T-cell (primary cell): ENCODE measurements at places on chromosomes 13 and 19. TPM values are rescaled to one million over a fixed set of nuclear protein-coding genes. Genes with fewer than 3 reads are reported as not detected.

GRCh38 chr19:51398096-51398704 is 7.8 kb upstream of the C19orf84 start:
- DNase-seq, result no peak

DNA sequence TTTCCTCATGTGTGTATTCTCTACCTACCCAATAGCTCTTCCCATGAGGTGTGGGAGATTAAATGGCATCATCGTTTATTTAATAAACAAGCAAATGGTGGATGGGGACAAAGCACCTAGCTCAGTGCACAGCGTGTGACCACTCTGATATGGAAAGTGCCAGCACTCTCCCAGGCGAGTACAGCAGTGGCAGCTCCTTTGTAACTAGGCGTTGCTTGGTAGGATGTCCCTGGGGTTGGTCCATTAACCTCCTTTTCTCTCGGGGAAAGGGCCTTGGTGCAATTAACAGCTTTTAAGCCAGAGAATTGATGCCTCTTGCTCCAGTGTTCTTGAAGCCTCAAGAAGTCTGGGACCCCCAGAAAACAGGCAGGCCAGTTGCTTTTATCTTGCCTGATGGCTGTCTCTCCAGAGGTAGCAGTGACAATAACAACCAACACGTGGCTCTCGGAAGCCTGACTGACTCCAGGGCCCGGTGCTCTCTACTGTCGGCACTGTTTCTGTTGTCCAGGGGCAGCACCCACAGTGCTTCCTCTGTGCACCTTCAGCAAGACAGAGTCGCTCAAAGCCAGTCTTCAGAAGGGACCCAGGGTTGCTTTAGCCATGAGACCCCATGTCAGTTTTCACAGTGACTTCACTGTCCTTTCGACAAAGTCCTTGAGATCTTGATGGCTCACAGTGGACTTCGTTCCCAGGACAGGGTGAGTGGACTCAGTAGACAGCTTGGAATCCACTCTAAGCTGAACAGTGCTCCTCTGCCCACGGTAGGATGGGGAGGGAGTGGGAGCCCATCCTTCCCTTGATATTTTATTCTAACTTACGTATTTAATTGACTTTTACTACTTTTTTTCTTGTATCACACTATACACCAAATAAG is 33.9 kb upstream of the NPAS1 start:
- no peak for DNase-seq

GRCh38 chr13:112807653-112808376 is 118.0 kb downstream of the ATP11A start:
- no peak for DNase-seq

GRCh38 chr13:20193162-20193906 is 596 bp upstream of the GJB2 start:
- DNase-seq, result no peak

DNA sequence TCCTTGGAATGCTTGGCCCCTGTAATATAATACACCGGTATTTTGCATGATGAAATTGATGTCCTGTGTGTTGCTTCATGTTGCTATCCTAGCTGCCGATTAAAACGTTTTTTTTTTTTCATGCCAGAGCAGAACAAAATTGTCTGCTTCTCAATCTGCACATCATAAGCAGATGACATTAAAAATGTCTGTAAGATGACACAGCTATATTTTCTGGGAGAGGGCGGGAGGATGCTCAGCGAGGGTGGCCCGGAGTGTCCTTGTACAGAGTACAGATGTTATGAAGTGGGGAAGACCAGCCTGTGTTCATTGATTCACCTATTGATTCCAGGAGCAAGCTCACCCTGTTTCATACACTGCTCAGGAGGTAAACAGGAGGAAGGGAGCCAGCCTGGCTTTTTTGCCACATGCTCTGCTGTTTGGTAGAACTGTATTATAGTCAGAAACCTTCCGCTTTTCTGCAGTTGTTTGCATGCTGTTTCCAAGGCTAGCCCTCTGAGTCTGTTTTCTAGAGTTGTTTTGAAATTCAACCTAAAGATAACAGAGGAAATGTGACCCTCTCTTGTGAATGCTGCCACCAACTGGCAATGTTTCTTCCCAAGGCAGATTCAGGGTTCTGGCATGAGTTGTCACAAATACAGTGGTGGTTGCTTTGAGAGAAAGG is 4.7 kb upstream of the IRS2 start:
- peak; percentile 42 for DNase-seq

GRCh38 chr13:112894673-112895481 is 74.1 kb upstream of the MCF2L start:
- no peak for DNase-seq

- DNase-seq, result no peak
Measured at GRCh38 chr13:35554972-35555623, 78.6 kb upstream of the MAB21L1 start.

DNA sequence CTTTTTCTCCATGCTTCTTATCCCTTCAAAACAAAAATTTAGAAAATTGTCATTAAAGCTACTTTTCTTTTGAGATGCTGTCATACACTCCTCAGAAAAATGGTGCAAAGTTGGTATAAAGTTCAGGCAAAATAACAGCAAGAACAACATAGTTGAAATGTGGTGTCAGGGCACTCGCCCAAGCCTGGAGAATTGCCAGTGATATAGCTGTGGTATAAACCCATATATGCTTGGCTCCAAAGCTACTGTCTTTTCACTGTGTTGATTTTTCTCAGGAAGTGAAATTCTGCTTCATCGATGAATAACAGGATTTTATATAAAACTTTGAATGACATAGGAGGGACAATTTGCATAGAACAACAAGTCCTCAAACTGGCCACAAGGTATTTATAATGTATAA is 2532.9 kb downstream of the PCDH9 start:
- DNase-seq, result no peak

MBD3L2 gene
- total RNA-seq, result not detected

DNA sequence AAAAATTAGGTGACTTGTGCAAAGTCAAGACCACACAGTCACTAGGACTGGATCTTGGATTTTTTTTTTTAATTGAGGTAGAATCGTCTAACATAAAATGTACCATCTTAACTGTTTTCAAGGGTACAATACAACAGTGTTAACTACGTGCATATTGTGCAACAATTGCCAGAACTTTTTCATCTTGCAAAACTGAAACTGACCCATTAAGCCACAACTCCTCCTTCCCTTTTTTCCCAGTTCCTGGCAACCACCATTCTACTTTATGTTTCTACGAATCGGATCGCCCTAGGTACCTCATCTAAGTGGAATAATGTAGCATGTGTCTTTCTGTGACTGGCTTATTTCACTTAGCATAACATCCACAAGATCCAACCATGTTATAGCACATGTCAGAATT is 37.5 kb upstream of the POMP start:
- DNase-seq, result no peak

CAPNS1 gene
- total RNA-seq, result 308 TPM

DNA sequence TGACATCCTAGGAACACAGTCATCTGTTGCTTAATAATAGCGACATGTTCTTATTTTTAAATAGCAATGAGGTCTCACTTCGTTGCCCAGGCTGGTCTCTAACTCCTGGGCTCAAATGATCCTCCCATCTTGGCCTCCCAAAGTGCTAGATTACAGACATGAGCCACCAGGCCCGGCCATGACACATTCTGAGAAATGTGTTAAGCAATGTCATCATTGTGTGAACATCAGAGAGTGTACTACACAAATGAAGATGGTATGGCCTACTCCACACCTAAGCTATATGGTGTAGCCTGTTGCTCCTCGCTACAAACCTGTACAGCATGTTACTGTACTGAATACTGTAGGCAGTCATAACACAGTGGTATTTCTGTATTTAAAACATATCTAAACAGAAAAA is 24.6 kb upstream of the GARRE1 start:
- no peak for DNase-seq

GRCh38 chr19:47153266-47153665 is 22.6 kb downstream of the SAE1 start:
- no peak for DNase-seq
